NCI-H187 (cell line): ENCODE measurements at places on chromosomes 5 and 9.

DNA sequence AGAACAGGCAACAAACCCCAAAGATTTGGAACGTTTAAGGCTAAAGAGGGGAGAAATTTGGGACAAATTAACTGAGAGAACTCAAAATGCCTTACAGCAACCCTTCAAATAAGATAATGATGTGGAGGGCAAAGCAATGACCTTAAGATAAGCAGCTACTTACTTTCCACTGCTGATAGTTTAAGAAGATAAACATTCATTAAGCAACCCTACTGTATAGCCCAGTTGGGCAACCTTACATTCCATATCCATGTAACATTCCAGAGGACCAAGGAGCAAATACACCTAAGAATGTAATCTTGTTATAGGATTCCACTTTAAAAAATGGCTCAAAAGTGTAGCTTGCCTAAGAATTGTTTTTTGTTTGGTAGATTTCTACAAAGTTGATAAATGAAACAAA lies 14.8 kb downstream of the ETF1 start:
- no peak for DNase-seq

DNA sequence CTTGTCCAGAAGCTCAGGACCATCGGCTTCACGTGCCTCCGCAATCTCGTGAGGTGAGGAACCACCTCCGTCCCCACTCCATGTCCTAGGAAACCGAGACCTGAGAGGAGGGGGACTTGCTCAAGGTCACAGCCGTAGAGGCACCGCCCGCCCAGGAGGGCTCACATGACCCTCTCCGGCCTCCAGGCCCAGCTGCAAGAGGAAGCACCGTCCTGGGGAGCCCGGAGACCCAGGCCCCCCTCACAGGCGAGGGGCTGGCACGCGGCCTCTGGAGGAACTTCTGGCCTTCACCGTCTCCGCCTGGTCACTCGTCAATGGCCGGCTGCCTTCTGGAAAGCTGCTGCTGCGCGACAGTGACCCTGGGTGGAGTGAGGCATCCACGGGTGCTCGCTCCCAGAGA lies 24.2 kb downstream of the FAM78A start:
- DNase-seq = no peak

DNA sequence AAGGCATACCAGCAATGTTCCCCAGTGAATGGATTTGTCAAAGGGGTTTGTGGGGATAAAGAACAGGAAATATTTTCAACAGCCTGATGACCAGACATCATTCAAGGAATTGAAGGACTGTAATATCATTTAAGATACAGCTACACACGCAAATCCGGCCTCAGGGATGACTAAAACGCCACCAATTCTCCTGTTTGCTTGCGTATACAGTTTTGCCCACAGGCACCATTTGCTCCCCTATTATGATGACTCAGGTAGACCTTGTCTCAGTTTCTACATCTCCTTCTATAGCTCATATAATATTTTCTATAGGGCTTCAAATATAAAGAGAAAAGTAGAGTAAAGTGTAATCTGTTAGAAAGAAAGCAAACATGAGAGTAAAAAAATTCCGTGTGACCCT lies 29.7 kb upstream of the ITGA1 start:
- no peak for DNase-seq

DNA sequence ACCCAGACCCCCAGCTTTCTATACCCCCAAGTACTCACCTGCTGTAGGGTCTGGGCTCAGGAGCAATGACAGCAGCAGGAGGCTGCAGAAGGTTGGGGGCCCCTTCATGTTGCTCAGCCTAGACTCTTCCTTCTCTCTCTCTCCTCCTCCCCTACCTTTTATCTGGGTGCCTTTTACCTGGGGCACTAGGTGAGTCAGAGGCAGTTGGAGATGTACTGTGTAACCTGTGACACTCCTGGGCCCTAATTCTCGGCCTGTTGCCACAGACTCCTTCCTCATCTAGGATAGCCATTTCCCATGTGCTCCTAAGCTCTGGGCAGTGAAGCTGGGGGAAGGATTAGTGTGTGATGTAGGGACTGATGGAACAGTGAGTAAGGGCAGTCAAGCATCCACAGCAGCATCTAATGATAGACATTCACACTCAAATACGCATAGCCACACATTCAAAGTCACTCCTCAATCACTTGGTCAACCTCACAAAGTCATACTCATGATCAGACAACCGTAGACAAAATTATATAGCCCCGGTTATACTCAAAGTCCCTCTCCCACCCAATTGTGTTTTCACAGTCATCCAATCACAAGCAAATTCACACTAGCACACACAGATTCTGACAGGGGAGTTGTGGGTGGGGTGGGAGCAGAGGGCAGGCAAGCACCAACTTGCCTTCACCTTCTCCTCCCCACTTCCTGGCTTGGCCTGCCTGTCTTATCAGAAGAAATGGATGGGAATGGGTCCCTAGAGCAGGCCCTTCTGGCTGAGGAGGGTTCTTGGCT lies at the start of gene CCL27:
TSS of gene CCL27 (minus strand) at position 132 of the 777 bp plus-strand sequence. CDS start at position 108, 24 bp downstream.
- no peak for DNase-seq

DNA sequence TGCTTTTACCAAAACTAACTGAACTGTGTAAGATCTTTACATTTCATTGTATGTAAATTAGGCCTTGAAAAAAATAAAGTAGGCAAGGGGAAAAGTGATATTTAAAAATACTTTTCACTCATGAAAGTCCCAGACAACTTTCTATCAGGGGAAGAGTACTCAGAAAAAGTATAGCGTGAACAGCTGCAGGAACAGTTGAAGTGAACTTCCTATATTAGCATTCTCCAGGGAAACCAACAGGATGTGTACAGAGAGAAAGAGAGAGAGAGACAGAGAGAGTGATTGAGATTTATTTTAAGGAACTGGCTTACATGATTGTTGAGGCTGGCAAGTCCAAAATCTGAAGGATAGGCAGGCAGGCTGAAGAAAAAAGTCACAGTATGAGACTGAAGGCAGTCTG lies 42.0 kb downstream of the ERMP1 start:
- DNase-seq = no peak
